ENCODE measurements at places on chromosomes 7 and 10. TPM values are rescaled to one million over a fixed set of nuclear protein-coding genes. Genes with fewer than 3 reads are reported as not detected.

Gene FAM241B
- 6.1 TPM for total RNA-seq

Gene GNAT3
- total RNA-seq = not detected

Gene ADRA2A
- under 0.01 TPM for total RNA-seq

Gene ABCB1
- total RNA-seq = 20.4 TPM

Gene BICC1
- 68.8 TPM for total RNA-seq

Gene OR2A1
- 0.13 TPM for total RNA-seq

Gene ANKRD30A
- total RNA-seq = not detected

Gene CROT
- 2.0 TPM for total RNA-seq

Gene CYREN
- 50.3 TPM for total RNA-seq

Measured in mesangial cell (primary cell).